Left cardiac atrium (tissue), 4 donors: ENCODE measurements at places on chromosomes 4 and X. TPM values are rescaled to one million over a fixed set of nuclear protein-coding genes. Genes with fewer than 3 reads are reported as not detected.
A peak's percentile ranks its signal among the peaks of the same experiment; 100 is the strongest.

Gene RTL5
- 2.7 TPM for total RNA-seq

GRCh38 chr4:82124932-82125786, 248.6 kb downstream of the HNRNPD start:
- DNase-seq = no peak

Gene KIAA1210
- total RNA-seq = 0.03 TPM

Gene AFF2
- total RNA-seq = 0.81 TPM

GRCh38 chrX:39550795-39551361, 546.9 kb downstream of the BCOR start:
- no peak for DNase-seq

GRCh38 chrX:110282922-110283321, 35.0 kb downstream of the AMMECR1 start:
- DNase-seq = no peak

GRCh38 chrX:9335251-9335650, 129.6 kb upstream of the TBL1X start:
- DNase-seq = no peak

DNA sequence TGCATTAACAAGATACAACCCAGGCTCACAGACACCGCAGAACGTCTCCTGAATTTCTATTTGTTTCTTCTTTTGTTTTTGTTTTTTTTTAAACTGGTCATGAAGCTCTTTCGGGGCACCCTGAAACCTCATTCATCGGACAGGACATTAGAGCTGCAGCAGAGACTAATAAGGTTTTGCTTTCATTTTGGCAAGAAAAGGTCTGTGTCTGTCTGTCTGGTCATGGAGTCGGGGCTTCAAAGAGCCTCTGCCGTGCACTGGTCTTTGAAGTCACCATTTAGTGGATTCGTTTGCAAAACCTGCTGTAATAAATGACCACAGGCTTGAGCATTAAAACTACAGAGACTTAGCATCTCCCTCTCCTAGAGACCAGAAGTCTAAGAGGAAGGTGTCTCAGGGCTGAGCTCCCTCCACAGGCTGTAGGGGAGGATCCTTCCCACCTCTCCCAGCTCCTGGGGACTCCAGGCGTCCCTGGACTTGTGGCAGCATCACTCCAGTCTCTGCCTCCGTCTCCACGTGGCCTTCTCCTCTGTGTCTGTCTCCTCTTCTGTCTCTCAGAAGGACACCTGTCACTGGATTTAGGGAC, 247.5 kb downstream of the CRLF2 start:
- no peak for DNase-seq

- no peak for DNase-seq
Measured at GRCh38 chr4:186190581-186191199, 677 bp upstream of the CYP4V2 start.

GRCh38 chr4:112840061-112840460, 203.1 kb downstream of the LARP7 start:
- no peak for DNase-seq

- DNase-seq = no peak
Measured at GRCh38 chrX:29478336-29479069, 736.9 kb upstream of the MAGEB2 start.

DNA sequence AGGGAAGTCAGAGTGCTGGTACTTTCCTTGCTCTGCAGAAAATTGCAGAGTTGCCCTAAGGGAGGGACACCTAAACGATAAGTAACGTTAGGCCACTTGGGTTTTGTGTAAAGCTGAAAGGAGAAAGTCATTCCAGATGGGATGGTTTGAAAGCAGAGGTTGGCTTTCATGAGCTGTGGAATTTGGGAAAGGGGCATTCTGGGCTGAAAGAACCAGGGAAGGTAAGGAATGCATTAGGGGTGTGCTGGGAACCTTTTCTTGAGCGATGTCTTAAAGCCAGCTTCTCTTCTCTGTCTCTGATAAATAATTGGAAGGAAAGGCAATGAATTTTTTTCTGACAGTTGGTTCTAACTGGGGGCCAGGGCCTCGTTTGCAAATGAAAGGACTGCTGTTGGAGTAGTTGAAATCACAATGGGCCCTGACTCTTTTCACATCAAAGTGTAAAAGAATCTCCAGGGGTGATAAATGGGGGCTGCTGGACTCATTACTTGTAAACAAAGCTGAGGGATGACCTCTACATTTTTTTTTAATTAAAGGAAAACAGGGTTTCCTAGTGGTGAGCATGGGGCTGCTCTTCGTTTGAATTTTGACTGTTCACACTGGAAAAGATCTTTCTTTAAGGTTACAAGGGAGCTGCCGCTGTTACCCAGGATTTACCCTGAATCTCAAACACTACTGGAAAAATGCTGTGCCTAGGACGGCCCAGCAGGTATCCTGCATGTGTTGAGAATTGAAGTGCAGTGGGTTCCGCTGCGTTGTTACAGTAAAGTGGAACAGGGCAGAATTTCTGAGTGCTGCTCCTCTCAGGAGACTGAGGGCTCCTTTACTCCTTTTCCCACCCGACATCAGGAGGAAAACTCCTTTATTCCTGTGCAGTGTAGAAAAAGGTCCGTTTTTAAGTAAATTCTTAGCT, 25.0 kb downstream of the AFF1 start:
- DNase-seq = no peak

Gene TLR6
- 3.2 TPM for total RNA-seq

DNA sequence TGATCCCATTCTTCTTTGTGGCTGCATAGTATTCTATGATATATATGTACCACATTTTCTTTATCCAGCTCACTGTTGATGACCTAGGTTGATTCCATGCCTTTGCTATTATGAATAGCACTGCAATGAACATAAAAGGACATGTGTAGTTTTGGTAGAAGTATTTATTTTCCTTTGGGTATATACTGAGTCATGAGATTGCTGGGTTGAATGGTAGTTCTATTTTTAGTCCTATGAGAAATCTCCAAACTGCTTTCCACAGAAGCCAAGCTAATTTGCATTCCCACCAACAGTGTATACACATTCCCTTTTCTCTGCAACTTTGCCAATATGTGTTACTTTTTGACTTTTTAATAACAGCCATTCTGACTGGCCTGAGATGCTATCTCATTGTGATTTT, 278.3 kb downstream of the PCDH18 start:
- no peak for DNase-seq

GRCh38 chr4:153159016-153159415, 45.2 kb upstream of the TRIM2 start:
- no peak for DNase-seq

DNA sequence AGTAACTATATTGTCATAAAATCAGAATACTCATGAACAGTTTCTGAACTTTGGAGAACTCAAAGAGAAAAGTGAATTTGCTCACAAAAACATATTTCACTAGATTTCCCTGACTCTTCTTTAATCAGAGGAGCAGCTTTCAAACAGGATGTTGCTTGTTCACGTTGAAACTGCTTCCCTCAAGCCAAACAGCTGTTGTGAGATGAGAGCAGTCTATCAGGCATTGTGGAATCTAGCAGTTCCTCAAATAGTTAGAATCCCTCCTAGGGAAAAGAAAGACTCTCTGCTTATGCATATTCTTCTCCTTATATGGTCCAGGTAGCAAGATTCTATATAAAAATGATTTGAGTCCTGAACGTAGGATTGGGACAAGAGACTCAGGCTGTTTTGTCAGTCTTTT, 1012.1 kb downstream of the FAM133A start:
- no peak for DNase-seq

Gene MAGEB3
- not detected for total RNA-seq

Gene ANK2
- 318 TPM for total RNA-seq

Gene RAP2C
- total RNA-seq = 25.4 TPM

DNA sequence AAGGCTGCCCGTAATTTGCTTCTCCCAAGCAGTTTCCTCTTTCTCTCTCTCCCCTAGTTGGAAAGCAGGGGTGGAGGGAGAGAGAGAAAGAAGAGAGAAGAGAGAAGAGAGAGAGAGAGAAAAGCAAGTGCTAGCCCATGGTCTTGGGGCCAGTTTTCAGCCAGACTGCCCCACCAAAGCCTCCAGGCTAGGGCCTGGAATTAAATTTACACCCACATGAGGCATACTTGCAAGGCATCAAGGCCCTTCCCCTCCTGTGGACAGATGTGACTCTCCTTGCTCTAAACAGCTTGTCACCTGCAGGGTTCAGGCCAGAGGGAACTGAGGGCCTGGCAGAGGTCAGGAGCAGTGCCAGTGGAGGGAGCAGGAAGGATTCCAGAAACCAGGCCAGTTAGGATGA, 1.7 kb upstream of the CXCR3 start:
- no peak for DNase-seq

- DNase-seq = no peak
Measured at GRCh38 chr4:110296892-110297291, 98.5 kb upstream of the ELOVL6 start.

GRCh38 chr4:60019180-60019579, 1180.9 kb upstream of the ADGRL3 start:
- DNase-seq = no peak

DNA sequence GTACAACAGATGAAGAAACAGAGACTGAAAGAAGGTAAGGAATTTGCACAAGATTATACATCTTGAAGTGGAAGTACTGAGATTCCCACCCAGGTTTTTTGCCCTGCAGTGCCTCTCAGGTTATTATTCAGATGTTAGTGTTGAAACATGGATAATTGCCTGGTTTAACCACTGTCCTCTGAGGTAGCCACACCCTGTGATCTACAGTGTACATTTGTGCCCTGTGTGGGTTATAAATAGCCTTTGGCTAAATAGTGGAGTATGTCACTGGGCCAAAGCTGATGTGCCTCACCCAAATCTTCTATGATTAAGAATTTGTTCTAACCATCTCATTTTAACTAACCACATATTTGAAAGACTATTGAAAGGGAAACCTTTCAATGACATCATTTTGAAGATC, 5.4 kb upstream of the ASB5 start:
- DNase-seq = no peak

DNA sequence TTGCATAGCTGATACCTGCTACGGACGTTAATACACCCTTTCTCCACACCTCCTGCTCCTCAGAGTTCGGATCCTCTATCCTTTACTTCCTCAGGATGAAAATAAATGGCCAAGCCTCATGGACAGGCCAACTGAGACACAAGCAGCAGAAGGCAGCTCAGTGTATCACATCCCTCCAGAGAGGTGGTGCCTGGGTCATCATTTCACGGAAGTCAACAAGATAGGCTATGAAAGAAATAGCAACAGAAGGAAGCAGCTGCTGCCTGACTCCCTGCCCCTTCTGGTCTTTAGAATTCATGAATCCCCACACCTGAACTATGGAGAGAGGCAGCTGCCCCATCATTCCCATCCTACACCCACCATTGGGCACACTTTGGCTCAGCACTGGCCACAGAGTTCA, 267.1 kb upstream of the ETNPPL start:
- DNase-seq = no peak

GRCh38 chrX:71543316-71543715, 10.4 kb downstream of the OGT start:
- no peak for DNase-seq

Gene ZMYM3
- total RNA-seq = 13.6 TPM

Gene TENM3
- 9.2 TPM for total RNA-seq

Gene ZNF182
- 2.7 TPM for total RNA-seq

DNA sequence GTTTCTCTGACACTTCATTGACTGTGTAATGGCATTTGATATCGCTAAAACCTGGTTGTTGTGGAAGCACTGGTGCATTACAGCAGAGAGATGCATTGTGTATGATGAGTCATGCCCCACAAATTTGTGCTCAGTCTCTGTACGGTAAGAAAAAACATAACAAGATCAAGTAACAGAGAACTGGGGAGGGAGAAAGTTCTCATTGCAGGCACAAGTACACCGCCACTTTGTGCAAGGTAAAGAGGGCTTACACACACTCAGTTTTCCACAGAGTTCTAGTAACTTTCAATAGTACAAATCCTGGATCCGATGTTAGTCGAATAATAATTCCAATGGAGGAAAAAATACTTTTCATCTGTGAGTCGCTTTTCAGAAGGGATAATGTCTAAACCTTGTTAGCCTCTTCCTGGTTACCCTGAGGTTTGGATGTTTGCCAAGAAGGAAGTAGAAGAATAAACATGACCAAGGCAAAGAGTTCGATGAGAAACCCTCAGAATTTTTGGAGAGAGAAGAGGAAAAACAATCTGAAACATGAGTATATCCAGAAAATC, 512.5 kb upstream of the SLIT2 start:
- no peak for DNase-seq

DNA sequence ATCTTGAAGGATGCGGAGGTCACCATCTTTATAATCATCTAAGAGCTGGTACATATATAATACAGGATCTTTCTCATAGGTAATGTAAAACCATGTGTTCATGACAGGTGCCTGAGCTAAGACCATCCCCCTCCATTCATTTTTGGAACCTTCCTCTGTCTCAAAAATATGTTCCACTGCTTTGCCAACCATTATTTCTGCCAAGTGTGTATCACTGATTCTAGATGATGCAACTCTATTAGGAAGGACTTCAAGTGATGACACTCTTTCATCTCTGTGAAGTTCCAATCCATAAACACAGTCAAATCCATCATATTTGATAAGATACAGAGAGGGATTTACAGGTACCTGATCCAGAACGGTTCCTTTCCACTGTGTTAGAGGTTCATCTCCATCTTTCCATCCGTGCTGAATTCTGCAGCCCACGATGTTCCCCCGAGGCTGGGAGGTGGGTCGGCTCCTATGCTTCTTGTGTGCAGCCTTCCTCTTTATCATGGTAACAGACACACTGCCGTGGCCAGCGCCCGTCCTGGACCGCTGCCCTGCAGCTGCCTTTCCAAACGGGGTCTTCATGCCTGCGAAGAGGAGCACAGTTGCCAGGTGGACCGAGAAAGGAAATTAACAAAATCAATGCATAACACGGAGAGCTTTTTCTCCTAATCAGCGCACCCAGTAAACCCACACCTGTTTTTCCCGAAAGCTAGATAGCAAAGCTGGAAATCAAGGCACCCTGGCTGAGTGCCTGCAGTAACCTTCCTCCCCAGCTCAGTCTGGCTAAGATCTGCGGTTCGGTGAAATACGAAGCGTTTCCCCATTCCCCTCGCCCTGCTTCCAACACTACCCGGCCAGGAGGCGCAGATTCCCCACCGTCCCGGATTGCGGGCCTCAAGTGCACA, 718 bp downstream of the SPIN3 start:
- peak; percentile 18 for DNase-seq

- no peak for DNase-seq
Measured at GRCh38 chr4:87856816-87857215, 24.0 kb downstream of the MEPE start.

DNA sequence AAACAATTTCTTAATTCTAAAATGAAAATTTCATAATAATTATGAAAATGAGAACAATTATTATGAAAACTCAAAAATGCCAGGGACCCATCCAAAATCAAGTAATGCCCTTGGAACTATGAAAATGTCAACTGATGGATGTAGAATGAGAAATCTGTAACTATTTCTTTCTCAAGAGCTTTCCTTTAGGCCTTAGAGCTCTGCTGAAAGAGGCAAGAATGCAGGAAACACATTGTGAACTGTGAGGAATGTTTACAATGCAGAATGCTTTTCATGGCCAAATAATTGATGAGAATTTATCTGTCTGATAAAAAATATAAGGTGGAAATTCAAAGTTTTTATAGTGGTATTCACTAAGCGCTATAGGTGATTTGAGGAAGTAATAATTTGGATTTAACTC, 207.1 kb upstream of the PCDH18 start:
- no peak for DNase-seq

- no peak for DNase-seq
Measured at GRCh38 chr4:114444211-114444610, 154.4 kb upstream of the UGT8 start.

Gene SCOC
- 69.2 TPM for total RNA-seq

GRCh38 chrX:23826653-23827052, 43.7 kb downstream of the SAT1 start:
- DNase-seq = no peak
